ENCODE measurements at places on chromosomes 6 and 20.

- DNase-seq = peak; percentile 71
These were observed 95.6 kb downstream of the RAMACL start for GRCh38 chr6:166490671-166491500.

GRCh38 chr20:34522969-34523871, 7.0 kb downstream of the DYNLRB1 start:
- peak; percentile 84 for DNase-seq

DNA sequence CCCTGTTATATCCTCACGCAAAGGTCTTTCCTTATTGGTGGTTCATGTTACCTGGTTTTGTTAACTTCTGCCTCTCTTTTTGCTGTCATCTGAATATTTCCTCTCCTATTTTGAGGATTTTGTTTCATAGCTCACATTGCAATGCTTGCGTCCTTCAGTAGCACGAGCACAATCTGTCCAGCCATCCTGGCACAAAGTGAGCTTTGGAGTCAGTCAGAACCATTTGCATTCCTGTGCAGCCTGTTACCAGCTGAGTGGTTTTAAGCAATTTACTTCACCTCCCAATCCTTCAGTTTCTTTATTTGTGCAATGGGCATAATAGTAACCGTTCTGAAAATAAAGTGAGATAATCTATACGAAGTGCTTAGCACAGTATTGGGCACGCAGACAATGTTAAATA, 42.7 kb downstream of the AKAP7 start:
- no peak for DNase-seq

- no peak for DNase-seq
These were observed 324.5 kb downstream of the PRKN start for GRCh38 chr6:162403031-162403430.

DNA sequence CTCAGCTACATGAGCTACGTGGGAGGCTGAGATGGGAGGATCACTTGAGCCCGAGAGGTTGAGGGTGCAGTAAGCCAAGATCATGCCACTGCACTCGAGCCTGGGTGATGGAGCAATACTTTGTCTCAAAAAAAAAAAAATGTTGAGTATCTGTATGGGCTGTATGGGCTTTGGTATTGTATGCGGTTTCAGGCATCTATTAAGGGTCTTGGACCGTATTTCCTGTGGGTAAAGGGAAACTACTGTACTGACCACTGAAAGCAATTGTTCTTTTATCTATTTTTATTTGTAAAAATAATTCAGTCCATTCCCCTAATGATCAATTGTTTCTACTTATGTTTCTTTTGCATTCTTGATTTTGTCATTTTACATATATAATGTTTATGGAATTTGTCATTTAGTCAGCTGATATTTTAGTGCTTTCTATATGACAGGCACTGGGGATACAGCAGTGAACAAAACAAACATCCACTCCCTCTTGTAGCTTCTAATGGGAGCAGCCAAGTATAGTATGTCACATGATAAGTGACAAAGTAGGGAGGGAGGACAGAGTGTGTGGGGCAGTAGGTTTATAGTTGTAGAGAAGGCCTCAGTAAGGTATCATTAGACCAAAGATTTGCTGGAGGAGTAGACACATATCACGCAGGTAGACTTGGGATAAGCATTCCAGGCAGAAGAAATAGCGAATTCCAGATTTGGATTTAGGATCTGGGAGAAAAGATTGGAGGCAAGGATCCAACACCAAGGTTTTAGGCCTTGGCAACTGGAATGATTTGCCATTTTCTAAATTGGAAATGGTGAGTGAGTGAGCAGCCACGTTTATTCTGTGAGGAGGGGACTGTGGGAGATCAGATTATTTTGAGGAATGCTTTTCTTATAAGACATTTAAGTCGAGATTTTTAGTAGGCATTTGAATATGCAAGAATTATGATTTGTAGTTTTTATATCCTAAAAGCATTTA, 6.0 kb downstream of the PCMT1 start:
- DNase-seq = no peak

DNA sequence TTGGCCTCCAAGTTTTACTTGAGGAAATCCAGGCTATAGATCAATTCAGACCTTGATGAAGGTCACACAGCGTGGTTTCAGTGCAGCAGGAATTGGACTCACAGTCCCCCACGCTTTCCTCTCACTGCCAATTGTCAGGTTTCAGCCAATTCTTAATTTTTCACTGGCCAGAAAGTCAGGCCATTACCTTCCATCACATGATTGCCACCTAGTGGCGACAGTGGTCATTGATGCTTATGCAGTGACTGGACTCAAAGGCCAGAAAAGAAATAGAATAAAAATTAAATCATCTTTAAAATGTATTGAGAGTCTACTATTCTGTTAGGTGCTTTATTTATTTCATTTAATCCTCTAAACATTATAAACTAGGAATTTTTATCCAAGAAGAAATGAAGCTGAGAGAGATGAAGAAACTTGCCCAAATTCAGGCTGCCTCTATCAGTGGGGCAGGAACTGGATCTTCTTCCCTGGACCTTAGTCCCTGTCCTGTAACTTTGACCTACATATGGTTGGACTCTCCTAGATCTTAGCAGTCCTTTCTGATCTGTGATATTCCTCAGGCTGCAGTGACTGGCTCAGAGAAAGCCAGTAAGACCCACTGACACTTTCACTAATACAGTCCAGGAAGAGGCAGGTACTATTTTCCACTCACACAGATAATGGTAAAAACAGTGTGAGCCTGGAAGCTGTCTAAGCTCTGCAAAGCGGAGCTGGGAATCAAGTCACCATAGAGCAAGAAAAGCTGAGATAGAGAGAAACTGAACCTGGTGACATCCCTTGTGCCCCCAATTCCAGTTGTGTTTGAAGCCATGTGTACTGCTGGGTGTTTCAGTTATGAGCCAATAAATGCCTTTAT, 133.3 kb downstream of the ELOVL4 start:
- DNase-seq = peak; percentile 82

DNA sequence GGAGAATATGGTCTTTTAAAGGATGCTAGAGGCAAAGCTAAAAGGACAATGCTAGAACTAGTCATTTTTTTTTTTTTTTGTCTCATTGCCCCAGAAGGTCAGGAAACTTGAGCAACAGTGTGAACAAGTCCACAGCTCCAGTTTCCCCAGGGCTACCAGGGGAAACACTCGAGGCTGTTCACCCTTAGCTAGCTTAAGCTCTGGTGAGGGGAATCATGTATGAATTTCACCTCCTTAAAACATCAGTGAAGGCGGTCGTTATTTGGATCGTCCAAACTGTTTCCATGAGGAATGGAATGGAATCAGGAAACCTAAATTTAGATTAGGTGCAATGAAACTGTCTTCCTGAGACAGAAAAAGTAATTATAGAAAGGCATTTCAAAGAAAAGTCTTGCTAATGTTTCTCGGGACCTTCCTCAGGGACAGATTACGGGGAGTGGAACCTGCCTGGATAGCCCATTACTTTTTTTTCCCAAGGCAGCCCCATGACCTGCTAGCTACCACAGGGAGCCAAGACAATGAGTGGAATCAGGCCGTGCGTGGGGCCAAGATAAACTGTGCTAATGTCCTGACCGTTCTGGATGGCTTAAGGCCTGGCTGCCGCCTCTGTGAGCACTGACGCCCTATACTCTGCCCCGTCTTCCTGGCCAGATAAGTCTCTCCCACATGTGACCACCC, 164.8 kb upstream of the SGK1 start:
- no peak for DNase-seq

DNA sequence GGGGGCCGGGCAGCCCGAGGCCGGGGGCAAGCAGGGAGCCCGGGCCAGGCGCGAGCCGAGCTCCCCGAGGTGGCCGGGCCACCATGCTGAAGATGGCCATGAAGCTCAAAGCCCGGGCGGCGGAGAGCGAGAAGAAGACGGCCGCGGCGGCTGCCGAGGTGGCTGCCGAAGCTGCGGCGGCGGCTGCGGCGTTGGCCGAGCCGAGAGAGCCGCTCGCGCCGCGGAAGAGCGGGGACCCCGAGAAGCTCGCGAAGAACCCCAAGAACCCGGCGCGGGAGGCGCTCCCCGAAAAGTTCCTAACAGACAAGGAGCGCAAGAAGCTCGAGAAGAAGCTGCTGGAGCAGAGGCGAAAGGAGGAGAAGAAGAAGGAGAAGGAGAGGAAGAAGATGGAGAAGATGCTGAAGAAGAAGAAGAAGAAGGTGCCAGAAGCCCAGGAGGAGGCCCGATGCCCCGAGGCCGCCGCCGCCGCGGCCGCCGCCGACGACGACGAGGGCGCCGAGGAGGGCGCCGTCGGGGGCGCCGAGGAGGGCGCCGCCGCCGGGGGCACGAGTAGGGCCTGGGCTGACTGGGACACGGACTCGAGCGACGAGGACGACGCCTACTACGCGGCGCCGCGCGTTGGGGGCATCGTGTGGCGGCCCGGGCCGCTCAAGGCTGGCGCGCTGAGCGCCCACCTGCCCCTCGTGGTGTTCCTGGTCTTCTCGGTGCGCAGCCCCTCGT, 37.4 kb downstream of the GNAS start:
- DNase-seq = peak; percentile 26

- no peak for DNase-seq
These were observed 145.1 kb upstream of the FKBP1C start for GRCh38 chr6:63066055-63066704.

DNA sequence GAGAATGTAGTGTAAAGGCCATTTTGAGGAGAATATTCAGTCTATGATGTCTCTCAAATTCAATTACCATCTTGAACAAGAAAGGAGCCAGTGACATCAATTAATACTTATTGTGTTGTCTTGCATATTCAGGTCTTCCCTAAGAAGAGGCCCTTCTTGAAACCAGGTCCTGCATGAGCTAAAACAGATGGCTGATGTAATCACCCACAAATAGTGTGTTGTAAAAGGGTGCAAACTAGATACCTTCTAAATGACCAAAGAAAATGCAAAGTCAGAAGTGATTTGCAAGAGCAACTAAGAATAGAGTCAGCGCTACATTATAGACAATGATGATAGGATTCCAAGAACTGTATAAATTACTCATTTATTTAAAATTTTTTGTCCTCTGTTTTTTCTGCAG, 97.0 kb downstream of the BTBD3 start:
- DNase-seq = no peak

GRCh38 chr6:23036406-23036983, 467.1 kb downstream of the HDGFL1 start:
- no peak for DNase-seq

- no peak for DNase-seq
These were observed 5.5 kb downstream of the DTNBP1 start for GRCh38 chr6:15657290-15657689.

- no peak for DNase-seq
These were observed 12.2 kb upstream of the SHLD1 start for GRCh38 chr20:5737966-5738365.

DNA sequence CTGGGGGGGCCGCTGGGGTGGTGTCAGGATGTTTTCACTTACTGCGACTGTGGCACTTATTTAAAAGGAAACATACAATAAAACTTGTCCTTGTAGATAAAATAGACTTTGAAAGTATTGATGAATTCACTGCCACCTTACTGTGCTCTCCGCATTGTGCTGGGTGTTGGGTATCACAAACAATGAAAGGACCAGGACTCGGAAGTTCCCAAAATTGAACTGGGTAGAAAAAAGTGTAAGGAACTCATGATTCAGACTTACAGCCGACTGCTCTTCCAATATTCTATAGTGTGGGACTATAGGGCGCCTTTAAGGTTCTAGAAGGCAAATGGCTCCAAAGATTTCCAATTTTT, 32.1 kb upstream of the ID4 start:
- DNase-seq = no peak

GRCh38 chr20:38651562-38651961, 50.0 kb downstream of the ARHGAP40 start:
- DNase-seq = no peak

- DNase-seq = no peak
These were observed 236.8 kb downstream of the DLL1 start for GRCh38 chr6:170053966-170054661.

DNA sequence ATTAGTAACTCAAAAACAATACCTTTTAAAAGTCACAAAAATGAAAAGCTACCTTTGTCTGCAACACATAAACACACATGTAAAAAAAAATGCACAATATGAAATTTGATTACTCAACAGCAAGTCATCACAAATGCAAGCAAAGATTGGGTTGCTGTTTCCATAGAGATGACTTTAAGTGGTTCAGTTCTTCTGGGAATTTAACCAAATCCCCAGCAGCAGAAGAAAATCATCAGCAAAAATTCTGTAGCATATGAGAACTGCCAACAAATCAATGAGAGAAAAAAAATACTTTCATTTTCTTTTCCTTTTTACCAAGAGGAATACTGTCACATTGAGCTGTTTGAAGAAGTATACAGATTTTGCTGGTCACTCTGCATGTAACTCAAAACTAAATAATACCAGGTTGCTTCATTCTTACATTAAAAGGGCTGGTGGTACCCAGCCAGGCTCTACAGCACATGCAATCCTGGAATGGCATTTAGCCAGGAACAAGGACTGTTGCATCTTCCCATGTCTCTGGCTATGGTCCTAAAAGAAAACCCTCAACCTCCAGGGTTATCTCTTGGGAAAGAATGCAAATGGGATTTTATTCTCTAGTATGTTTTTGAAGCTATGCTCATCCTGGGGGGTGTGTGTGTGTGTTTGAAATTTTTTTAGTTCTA, 158.3 kb downstream of the OPRM1 start:
- no peak for DNase-seq

DNA sequence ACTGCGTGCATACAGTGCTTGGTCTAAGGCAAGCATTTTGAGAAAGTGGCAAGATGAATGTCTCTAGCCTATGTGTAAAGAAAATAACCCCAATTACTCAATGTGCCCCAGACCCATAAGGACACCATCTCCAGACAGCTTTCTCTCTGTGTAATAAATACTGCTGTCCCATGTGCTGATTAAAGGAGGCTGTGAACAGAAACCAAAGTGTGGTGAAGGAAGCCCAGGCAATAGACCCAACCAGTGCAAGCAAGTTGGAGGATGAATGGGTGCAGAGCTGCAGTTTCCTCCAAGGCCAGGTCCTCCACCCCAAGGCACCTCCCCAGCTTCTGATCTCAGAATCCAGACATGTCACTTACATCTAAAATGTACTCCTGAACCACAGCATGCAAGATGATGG, 60.6 kb downstream of the TRAM2 start:
- no peak for DNase-seq

DNA sequence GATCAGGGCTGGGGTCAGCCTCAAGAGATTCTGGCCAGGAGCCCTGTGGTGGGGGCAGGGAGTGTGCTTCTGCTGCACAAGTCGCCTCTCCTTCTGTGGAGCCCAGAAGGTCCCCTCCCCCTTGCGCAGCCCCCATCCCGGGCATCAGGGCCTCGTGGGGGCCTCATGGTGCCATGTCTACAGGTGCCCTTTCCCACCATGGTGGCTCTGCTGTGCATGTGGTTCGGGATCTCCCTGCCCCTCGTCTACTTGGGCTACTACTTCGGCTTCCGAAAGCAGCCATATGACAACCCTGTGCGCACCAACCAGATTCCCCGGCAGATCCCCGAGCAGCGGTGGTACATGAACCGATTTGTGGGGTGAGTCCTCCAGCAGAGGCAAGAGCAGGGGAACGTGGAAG, 48.1 kb downstream of the TM9SF4 start:
- no peak for DNase-seq

- DNase-seq = no peak
These were observed 55.3 kb upstream of the BTN3A2 start for GRCh38 chr6:26309731-26310142.

DNA sequence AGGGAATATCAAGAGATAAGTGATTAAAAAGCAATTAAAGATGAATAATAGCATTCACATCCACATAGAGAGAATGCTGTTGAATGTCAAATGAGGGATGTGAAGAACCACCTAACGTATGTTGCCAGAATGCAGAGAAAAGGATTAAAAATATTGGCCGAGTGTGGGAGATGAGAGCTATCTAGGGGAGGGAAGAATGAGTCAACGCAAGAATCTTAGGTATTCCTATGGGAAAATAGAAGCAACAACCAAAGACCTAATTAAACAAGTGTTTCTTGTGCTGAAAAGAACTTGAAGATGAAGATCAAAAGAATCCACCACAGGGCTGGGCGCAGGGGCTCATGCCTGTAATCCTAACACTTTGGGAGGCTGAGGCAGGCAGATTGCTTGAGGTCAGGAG, 12.2 kb upstream of the RSPH3 start:
- no peak for DNase-seq

Data from Calu3 (cell line).